C1 segment of cervical spinal cord (tissue), 14 donors: ENCODE measurements at places on chromosomes 6 and 20.

DNA sequence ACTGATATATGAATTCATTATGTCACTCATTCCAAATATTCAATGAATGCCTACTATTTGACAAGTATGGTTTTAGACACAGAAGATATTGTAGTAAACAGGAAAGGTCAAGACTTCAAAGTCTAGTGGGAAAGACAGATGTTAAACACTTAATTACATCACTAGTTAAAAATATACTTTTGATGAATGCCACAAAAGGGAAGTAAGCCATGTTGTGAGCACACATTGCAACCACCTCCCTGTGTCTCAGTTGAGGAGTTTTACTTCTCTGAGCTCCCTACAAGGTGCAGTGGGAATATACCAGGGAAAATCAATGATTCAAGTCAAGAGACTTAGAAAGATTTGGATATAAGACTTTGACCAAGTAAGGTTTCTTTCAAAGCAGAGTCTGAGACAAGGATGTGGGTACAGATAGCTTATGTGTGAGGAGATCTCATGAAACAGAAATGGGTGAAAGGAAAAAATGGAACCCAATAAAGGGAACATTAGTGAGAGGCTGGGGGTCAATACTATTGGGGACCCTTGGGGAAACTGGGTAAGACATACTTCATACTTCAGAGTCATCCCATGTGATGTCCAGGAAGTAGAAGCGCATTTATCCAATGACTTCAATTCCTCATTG, 503.7 kb downstream of the KIF16B start:
- no peak for DNase-seq

- no peak for DNase-seq
These were observed 61.1 kb upstream of the GATA5 start for GRCh38 chr20:62536871-62537401.

- no peak for DNase-seq
These were observed 16.8 kb upstream of the ARFGEF2 start for GRCh38 chr20:48904566-48905296.

- DNase-seq, result no peak
These were observed 79.0 kb downstream of the BACH2 start for GRCh38 chr6:90217506-90218127.

DNA sequence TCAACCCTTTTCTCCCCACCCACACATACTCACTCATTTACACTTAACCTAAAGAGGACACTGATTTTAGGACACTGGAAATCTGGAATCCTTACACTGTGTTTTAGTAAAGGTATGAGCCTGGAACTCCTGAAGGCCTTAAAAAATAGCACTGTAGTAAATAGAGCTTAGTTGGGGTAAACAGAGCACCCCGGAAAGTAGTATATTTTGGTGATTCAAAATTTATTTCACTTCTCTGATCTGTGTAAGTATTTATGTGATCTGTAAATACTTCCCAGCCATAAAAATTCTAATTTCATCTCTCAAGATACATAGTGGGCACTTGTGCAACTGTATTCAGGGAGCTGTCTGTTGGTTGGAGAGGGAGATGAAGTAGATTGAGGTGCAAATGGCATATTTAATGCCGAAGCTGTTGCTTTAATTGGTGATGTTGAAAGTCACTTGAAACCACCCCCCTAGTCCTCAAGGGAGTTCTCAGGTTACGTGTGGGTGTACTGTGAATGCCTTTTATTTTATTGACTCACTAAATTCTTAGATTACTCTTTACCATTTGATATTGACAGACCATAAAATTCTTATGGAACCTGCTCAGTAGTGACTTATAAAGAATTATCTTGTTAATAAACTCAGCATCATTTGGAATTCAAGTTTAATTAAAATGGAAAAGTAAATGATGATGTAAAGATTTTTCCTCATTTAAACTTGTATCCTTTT, 154.9 kb downstream of the SOX4 start:
- no peak for DNase-seq

DNA sequence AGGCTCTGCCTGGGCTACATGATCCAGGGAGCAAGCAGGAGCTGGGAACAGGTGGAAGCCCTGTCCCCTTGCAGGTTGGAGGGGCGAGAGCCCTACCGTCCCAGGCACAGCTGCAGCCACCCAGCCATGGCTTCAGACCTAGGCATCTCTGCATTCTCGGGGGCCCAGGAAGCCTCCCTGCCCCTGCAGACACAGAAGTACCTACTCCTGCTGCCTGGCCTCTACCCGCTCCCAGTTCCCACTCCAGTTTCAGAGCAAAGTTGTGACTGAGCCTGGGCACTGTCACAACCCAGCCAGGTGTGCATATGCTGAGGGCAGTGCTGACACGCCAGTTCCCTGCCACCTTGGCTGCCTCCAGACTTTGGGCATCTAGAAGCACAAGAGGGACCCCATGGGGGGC, 645.9 kb downstream of the HTR1B start:
- DNase-seq, result no peak

DNA sequence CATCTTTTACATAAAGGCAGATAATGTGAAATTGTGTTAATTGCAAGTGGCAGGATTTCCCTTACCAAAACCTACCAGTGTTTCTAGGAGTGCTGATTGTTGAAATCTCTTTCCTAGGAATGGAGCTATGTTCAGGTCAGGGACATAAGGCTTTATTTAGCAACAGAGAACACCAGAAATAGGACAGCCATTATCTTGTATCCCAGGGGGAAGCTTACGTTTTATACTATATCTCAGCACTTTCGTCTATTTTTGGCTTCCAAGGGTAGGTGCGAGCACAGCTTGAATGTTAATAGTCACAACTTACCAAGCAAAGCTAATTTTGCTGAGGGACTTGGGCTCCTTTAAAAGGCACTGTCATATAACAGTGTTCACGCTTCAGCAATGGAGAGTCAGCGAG, 94.0 kb downstream of the SYCP2 start:
- DNase-seq, result no peak

- no peak for DNase-seq
These were observed 4.7 kb downstream of the DXO start for GRCh38 chr6:31966997-31967925.

DNA sequence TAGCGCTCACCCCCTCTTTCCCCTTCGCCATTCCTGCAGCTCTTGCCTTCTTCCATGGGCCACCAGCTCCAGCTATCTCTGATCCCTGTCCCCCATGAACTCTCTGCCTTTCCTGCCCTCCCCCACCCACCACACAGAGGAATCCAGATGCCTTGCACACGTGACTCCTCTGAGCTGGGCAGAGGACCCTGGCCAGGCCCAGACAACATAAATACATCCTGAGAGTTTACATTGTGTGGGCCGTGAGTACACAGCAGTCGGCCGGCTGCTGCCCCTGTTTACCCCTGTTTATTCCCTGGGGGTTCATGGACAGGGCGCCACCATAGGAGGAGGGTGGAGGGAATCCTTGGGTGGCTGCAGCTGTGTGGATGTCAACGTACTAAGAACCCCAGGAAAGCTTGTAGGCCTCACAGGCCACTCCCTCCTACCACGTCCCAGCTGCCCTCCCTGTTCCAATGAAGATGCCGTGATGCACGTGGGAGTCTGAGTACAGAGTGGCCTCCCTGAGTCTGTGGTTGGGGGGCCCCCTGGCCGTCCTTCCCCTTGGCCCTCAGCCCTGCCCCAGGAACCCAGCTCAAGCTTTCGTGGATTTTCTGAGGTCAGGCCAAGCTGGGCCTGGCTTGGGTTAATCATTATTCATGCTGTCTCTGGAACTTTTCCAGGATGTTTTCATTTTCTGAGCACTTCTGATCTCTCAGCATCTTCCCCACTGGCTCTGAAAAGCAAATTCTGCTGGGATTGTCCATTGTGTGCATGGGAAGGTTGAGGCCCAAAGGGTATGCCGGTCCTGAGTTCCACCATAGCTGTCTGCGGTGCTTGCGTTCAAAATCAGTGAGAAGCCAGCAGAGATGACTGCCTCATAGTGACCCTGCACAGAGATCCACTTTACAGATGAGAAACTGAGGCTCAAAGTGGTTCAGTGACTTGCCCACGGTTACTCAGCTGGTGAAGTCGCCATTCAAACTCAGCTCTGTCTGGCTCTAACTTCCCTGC, 136.3 kb downstream of the MRPL14 start:
- DNase-seq, result no peak

- DNase-seq, result no peak
These were observed 9.8 kb upstream of the PNISR start for GRCh38 chr6:99434702-99435530.

GRCh38 chr6:18240230-18240629, 24.1 kb downstream of the DEK start:
- no peak for DNase-seq

DNA sequence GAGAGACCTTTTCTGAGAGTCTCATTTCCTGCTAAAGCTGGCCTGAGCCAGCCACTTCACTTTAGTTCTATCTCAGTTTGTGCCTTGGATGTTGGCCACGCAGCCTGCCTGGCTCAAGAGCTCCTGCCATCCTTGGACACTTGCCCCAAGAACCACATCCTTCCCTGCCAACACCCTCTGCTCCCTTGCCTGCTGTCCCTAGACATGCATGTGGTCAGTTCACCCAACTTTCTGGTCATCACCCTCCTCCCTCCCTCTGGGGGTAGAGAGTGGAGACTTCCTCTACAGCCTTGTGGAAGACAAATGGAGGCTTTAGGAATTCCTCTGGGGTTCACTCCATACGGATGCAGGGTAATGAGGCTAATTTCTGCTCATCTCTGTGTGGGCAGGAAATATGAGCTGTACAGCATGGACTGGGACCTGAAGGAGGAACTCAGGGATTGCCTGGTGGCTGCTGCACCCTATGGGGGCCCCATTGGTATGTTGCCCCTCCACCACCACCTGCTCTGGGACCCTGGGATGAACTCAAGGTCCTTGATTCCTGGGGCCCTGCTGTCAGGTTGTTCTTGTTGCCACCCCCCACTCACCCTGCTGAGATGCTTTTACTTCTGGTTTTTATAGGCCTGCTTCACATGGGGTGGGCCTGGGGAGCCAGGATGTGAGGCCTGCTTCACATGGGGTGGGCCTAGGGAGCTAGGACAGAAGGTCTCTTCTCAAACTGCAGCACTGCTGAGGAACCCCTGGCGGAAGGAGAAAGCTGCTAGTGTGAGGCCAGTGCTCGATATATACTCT, 13.8 kb upstream of the PTPRA start:
- no peak for DNase-seq

DNA sequence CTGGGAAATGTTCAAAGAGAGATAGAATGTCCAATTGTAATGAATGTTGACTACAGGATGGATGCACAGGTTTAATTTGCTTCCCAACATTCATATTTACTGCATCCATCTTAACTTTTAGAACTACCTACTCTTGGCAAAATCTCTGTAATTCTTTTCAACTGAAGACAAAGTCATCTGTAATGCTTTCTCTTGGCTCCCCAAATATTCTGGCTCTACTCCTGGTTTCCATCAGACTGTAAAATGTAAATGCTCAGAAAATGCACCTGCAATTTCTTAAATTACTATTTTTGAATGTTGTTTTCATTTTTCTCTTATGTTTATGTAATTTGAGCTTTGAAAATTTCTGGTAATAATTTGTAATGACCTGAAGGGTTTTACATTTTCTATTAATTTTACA, 480.8 kb upstream of the IMPG1 start:
- no peak for DNase-seq

GRCh38 chr6:28586324-28586723, 60.6 kb downstream of the GPX5 start:
- DNase-seq, result no peak

GRCh38 chr6:36375644-36376155, 11.8 kb downstream of the ETV7 start:
- no peak for DNase-seq

GRCh38 chr6:168244961-168245551, 74.5 kb downstream of the DACT2 start:
- no peak for DNase-seq

GRCh38 chr20:2558581-2559278, 22.4 kb downstream of the TMC2 start:
- DNase-seq, result no peak

DNA sequence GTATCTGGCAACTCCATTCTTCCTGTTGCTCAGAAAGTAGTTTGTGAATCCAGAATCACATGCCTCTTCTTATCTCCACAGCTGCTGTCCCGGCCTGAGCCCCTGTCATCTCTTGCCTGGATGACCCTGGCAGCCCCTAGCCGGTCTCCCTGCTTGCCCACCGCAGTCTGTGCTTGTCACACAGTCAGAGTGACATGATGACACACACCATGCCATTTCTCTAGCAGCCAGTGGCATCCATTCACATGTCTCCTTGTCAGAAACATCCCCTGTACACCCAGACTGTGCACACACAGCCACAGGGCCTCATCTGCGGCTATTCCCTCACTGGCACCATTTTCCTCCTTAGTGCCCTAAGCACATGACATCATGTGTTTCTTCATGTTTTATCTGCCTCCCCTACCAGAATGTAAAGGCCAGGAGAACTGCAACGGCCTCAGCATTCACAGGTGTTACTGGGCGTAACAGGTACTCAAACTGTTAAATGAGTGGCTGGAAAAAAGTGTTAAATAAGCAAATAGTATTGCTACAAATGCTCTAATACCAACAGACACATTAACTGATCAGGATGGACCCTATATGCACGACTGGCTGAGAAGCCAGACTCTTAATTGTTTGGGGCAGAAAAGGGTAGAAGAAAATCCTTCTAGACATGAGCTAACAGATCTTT, 9.6 kb downstream of the ABHD12 start:
- DNase-seq, result no peak
